T-cell (primary cell): ENCODE measurements at places on chromosomes 4 and X. TPM values are rescaled to one million over a fixed set of nuclear protein-coding genes. Genes with fewer than 3 reads are reported as not detected.
A peak's percentile ranks its signal among the peaks of the same experiment; 100 is the strongest.

DNA sequence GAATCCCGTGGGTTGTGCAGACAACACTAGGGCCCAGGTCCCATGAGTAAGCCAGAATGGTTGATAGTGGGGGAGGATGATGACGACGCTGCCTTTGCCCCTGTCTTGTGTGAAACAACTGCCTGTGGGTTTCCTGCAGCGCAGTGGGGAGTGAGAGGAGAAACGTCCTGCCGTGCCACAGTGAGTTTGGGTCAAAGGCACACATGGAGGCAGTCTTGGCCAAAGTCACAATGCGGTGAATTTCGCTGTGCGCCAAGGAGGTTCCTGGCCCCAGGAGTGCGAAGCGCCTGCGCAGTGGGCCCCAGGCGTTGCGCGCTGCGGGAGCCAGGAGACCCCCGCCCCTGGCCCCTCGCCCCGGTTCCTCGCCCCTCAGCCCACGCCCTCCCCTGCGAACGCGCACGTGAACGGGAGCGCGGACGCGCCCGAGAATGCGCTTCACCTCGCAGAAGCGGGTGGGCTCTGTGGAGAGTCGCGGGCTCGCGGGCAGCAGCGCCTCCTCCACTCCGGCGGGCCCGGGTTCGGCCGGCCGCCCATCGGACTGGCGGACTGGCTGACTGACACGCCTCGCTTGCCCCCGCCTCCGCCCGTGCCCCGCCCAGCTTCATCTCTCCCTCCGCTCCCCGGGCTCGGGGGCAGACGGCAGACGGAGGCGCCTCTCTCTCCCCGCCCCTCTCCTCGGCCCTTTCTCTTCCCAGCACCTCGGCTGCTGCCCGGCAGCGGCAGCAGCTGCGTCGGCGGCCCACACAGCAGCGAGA is at the start of gene NUDT10:
Gene NUDT10 (plus strand): TSS at position 635 of the 755 bp plus-strand sequence. CDS start 144 bp downstream, outside the sequence.
- no peak for DNase-seq

DNA sequence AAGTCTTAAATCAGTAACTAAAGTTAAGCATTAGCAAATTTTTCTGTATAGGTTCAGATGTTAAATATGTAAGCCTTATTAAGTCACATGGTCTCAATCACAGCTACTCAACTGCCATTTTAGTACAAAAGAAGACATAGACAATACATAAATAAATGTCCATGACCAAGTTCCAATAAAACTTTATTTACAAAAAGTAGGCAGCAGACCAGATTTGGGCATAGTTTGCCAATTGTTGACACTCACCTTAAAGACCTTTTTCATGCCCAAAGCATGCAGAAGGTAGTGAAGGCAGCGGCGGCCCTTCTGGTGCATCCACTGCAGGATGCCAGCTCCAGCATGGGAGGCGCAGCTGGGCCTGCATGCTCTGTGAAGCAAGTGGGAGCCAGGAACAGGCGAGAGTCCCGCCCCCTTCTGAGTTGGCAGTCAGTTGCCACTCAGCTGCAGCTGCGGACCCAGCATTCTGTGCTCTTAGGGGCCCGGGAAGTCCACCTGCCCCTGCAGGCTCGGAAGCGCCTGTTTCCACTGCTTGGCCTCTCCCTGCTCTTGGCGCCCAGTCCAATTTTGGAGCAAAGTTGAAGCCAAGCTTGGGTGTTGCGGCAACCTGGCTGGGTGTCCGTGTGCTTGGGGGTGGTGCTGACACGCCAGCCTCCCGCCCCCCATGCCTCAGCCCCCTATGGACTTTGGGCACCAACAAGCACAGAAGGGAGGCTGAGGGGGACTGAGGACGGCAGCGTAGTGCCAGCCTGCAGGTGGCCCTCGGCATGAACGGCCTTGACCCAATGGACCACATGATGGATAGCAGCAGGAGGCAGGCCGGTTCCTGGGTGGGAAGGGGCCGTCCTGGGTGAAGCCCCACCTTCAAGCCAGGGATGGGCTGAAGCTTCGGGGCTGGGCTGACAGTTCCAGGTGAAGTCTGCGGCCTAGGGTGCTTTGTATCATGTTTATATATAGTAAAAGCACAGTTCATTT is 42.4 kb upstream of the PABPC4L start:
- no peak for DNase-seq

DNA sequence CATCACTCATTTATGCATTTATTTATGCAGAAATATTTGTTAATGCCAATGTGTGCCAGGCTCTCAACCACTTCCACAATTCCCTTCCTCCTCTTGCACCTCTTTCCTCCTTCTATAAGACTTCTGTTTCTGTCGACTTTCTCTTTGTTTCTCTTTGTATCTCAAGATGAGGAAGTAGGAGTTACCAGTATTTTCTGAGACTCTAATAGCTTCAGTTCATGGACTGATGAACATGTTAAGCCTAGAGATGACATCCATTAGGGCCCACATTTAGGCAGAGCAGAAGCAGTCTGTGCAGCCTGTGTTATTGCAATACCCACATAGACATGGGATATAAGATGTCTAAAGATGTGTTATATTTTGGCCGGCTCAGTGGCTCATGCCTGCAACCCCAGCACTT is 241.8 kb upstream of the SMIM31 start:
- DNase-seq, result no peak

DNA sequence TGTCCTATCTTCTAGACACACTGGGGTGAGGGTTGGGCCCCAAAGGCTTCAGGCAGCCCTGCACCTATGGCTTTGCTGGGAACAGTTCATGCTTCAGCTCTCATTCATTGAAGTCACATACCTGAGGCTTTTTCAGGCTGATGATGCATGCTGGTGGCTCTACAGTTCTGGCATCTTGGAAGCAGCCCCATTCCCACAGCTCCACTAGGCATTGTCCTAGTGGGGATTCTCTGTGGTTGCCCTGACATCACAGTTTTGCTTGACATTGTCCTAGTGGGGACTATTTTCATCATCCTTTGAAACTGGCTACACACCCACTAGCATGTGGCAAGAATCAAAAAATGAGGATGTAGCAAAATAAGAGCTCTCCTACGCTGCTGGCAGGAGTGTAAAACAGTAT is 37.7 kb upstream of the C4orf17 start:
- DNase-seq, result no peak

DNA sequence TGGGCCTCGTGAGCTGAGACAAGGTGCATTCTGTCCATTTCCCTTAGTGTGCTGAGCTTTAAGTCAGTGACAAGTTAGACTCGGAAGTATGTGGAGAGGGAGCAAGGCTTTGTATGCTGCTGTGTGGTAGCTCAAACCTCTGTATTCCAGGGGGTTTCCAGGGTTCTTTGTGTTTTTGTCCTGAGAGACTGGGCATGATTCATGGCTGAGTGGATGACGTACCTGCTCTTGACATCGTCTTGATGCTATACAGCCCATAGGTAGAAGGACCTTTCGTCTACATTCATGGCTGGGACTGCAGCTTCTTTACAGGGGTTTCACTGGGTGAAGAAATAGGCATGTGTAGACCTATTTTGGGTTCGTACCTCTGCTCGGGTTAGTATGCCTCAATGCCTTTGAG is 162.7 kb upstream of the WDR1 start:
- DNase-seq, result no peak

DNA sequence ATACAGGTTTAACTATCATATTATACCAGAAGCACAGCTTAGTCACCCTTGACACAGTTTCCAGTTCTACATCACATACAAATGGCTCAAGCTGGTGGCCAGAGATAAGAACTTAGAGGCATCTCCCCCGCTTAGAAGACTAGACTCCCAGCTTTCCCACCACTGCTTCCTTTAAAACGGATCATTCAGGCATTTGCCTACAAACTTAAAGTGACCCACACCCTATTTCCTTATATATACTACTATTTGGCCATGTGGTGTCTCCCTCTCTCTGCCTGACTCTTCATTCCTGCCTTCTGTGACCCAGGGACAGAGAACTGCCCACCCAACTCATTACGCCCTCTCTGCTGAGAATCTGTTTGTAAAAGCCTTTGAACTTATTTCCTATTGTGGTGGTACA is 781.2 kb upstream of the DIAPH2 start:
- no peak for DNase-seq

DNA sequence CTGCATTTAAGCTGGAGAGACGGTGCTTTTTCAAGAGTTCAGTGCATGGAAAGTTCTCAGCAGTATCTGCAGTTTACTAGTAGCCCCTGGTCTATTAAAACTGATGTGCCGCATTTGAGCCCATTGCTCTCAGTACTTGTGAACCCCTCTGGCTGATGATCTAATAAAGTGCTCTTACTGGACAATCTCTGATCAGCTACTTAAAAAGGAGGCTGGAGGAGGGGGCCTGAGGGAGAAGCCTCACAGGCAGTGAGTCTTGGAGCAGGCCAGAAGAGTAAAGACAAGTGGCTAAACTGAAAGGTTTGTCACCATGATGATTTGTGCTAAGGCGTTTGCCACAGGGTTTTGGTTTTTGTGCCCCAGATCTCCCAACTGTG is 138.5 kb downstream of the ARX start:
- no peak for DNase-seq

DNA sequence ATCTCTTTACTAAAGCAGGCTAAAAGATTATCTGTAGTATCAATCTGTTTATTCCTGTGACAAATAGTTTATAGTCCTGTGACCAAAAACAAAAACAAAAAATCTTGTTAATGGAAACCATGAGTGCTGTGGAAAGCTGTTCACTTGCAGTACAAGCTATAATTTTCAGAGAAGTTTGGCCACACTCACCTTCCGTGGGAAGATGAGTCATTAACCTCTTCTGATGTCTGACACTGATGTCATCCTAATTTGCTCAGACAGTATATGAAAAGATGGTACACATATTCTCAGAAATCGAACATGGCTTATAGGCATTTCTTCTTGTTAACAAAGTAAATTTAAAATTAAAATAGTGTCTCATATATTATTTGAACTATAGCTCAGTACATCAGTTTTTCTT is 19.9 kb upstream of the ENPP6 start:
- DNase-seq, result no peak

GRCh38 chr4:913280-913618 is 18.9 kb downstream of the GAK start:
- DNase-seq, result no peak

- no peak for DNase-seq
Observed at GRCh38 chrX:29721152-29721551, 494.2 kb upstream of the MAGEB2 start.

GRCh38 chrX:22139822-22140221 is 107.7 kb downstream of the PHEX start:
- DNase-seq, result no peak

DNA sequence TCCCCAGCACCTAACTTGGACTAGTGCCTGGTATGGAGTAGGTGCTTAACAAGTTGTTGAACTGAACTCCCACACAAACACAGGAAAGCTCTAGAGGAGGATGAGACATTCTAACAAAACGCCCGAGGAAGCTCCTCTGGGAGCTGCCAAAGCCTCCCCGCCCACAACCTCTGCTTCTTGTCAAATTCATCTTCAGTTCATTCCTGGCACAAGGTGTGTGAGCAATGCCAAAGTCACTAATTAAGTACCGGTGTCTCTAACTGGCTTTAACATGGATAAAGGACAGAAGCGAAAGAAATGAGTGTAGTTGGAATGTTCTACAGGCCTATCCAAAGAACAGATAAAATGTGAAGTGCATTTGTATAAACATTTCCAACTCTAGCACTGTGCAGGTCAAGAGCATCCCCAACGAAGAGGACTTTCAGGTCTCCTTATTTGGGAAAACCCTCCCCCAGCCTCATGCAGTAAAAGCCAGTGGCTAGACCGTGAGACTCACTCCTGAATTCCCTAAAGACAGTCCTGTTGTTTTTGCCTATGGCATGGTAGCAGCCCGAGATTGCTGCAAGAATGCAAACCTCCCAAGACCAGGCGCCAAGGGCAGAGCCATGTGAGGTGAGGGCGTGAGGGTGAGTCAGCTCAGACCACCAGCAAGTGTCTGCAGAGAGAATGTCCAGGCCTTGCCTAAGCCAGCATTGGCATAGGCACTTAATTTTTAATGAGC is 72.2 kb upstream of the KLF3 start:
- DNase-seq, result no peak

- DNase-seq, result no peak
Observed at GRCh38 chr4:45442466-45442865, 681.4 kb downstream of the GABRG1 start.

DNA sequence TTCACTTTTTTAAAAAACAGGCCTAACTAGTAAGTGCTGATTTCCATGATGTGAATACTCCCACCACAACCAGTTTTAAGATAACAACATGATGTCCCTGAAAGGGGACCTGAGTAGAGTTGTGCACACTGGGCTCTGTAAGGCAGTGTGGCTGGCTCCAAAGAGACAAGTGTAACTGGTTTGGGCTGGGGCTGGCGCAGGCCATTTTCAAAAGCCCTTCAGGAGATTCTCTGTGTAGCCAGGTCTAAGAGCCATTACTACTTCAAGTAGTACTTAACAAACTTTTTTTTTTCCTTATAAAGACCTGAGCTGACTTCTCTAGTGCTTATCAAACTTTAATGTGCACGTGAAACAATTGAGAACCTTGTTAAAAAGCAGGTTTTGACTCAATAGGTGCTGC is 4.3 kb downstream of the QRFPR start:
- no peak for DNase-seq

DNA sequence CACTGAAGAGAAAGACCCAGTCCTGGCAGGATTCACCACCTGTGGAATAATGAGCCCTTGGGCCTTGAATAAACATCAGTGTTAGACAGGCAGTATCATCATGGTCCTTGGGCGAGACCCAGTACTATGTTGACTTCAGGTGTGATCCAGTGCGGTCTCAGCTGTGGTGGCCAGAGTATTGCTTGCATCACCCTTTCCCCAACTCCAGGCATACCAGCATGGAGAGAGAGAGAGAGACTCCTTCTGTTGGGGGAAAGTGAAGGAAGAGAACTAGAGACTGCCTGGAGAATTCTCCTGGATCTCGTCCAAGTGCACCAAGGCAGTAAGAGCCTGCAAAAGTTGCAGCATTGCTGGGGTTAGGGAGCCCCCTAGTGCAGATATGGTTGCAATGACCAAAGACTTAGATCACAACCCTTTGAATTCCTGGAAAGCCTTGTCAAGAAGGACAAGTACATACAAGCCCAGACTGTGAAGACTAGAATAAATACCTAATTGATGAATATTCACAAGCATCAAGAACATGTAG is 61.1 kb upstream of the VAMP7 start:
- DNase-seq, result no peak

GRCh38 chrX:115449742-115450141 is 111.2 kb upstream of the PLS3 start:
- no peak for DNase-seq

DNA sequence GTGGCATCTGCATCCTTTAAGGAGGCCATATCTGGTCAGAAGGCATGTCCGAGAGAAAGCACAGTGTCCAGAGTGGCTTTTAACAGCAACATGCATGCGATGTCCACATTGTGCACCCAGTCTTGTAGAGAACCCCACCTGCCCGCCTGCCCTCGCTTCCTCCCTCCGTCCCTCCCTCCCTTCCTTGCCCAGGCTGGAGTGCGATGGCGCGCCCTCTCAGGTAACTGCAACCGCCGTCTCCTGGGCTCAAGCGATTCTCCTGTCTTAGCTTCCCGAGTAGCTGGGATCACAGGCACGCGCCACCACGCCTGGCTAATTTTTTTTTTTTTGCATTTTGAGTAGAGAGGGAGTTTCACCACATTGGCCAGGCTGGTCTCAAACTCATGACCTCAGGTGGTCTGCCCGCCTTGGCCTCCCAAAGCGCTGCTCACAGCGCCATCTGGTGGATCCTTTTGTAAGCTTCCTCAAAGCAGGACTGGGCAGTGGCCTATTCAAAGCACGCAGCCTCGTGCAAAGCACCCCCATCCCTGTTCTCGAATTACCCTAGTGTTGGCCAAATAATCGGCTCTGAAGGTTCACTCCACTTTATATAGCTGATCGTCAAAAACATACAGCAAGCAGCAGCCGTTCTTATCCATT is 15.0 kb downstream of the BRCC3 start:
- DNase-seq, result peak; percentile 1

The ZFYVE28 gene
- total RNA-seq, result 33.4 TPM

The PITX2 gene
- not detected for total RNA-seq

The TSPYL2 gene
- 138 TPM for total RNA-seq

The GLRA2 gene
- not detected for total RNA-seq

The SERTM2 gene
- not detected for total RNA-seq

The RNF128 gene
- total RNA-seq, result 0.13 TPM
